ENCODE measurements at places on chromosomes 11 and 22.

DNA sequence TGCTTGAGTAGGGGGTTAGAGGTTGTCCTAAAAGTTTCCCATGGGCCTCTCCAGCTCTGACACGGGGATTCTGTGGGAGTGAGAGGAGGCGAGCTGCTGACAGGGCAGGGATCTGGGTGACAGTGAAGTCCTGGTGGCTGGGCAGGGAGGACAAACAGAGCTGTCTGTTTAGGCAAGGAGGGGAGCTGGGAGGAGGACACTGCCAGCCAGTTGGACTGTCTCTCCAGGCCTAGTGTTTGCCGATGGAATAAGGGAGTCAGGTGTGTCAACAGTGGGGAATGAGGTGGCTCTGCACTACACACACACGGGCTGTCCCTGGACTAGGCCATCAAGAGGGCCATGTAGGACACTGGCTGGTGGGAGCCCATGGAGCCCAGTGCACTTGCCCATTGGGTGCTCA lies 20.6 kb upstream of the SYT7 start:
- no peak for DNase-seq

- no peak for DNase-seq
These were observed 194.1 kb upstream of the CCDC90B start for GRCh38 chr11:83480251-83480650.

DNA sequence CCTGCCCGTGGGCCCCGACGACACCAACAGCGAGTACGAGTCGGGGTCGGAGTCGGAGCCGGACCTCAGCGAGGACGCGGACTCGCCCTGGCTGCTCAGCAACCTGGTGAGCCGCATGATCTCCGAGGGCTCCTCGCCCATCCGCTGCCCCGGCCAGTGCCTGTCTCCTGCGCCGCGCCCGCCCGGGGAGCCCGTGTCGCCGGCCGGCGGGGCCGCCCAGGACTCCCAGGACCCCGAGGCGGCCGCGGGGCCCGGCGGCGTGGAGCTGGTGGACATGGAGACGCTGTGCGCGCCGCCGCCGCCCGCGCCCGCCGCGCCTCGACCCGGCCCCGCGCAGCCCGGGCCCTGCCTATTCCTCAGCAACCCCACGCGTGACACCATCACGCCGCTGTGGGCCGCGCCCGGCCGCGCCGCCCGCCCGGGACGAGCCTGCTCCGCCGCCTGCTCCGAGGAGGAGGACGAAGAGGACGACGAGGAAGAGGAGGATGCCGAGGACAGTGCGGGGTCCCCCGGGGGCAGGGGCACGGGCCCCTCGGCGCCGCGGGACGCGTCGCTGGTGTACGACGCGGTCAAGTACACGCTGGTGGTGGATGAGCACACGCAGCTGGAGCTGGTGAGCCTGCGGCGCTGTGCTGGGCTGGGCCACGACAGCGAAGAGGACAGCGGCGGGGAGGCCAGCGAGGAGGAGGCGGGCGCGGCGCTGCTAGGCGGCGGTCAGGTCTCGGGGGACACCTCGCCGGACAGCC lies 3.8 kb downstream of the MAPK8IP2 start:
- DNase-seq = no peak

- DNase-seq = no peak
These were observed 47.2 kb downstream of the CYTH4 start for GRCh38 chr22:37329238-37330140.

DNA sequence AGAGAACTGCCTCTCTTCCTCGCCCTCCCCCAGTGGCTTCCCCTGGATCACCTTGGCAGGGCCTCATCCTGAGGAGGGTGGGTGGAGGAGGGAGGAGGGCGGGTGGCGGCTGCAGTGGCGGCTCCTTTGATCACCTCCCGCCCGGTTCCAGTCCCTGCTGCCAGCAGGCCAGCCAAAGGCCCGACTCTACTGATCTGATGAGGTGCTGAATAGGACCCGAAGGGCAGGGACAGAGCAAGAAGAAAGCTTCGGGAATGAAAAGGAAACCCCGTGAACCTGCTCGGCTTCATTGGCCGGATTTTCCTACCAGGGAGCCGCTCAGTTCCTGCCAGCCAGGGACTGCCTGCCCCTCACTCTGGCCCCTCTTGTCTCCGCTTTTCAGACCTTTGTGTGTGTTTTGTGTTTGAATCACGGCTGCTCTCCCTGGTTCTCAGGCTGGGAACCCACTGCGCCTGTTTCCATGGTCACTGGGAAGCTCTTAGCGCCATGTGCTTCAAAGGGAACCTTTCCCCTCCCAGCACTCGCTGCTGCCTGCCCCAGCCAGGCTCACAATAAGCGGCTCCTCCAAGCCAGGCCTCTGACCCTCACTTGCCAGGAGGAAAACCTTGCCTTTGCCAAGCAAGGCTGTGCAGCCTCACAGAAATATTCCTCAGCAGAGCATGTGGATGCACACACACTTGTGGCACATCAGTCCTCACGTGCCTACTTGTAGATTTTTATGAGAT lies 56.8 kb downstream of the C22orf31 start:
- DNase-seq = no peak

GRCh38 chr11:105821781-105822180 lies 200.3 kb downstream of the MSANTD4 start:
- no peak for DNase-seq

GRCh38 chr11:120197977-120198376 lies 12.9 kb upstream of the OAF start:
- DNase-seq = no peak

DNA sequence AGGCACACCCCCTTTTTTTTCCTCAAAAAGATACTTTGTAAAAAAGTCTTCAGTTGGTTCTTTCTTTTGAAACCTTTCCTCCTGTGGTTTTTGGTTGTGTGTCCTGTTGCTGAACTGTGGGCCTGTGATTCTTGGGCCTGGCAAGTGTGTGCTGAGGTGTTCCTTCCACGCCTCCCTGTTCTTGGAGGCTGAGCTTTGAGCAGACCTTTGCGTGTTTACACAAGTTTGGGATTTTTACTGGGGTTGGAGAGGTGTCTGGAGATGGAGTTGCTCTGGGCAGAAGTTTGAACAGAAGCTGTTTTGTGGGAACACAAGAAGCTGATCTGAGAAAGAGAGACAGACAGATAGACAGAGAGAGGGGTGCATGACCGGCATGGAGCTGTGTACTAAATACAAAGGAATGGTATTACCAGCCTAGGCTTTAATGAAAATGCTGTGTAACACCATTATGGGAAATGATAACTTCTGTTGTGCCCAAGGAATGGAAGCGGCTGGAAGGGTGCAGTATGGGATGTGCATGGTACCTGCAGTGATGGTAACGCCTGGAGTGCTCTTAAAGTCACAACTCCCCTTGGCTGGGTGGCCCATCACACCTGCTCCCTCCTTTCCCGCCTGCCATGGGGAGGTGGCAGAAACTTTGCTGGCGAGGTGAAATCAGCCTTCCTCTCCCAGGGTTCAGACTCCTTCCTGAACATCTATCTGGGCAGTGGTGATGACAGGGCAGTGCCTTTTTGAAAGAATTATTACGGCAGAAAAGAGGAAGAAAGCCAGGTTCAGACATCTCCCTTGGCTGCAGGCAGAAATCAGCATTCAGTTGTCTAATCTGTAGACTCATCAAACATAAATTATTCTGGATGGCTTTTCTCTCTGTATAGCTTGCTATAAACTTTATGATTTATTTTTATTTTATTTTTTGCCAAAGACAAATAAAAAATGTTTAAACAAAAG lies 70.4 kb downstream of the LDLRAD3 start:
- DNase-seq = no peak

DNA sequence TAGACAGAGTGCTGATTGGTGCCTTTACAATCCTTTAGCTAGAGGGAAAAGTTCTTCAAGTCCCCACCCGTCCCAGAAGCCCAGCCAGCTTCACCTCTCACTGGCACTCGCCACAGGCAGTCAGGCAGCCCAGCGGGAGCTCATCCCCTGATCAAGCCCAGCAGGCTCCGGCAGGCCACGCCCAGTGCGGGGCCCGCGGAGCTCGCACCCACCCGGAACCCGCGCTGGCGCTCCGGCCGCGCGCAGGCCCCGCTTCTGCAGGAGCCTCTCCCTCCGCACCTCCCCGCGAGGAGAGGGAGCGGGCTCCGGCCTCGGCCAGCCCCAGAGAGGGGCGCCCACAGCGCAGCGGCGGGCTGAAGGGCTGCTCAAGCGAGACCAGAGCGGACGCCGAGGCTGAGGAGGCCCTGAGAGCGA lies 202.4 kb upstream of the PDGFD start:
- no peak for DNase-seq

DNA sequence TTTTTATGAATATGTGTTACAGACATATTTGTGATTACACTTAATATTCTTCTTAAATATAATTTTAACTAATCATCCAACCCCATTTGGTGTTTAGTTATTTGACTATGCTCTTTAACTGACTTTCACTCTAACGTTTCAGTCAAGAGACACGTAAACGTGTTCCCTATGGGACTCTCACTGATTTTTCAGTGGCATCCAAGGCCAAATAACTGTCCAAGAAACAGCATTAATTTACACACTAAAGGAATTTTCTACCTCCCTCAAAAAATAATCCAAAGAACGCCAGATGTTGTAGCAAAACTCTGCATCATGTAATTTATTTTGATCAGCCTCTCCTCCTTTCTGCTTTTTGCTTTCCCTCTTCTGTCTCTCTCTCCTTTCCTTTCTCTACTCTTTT lies 44.0 kb upstream of the NOX4 start:
- no peak for DNase-seq

DNA sequence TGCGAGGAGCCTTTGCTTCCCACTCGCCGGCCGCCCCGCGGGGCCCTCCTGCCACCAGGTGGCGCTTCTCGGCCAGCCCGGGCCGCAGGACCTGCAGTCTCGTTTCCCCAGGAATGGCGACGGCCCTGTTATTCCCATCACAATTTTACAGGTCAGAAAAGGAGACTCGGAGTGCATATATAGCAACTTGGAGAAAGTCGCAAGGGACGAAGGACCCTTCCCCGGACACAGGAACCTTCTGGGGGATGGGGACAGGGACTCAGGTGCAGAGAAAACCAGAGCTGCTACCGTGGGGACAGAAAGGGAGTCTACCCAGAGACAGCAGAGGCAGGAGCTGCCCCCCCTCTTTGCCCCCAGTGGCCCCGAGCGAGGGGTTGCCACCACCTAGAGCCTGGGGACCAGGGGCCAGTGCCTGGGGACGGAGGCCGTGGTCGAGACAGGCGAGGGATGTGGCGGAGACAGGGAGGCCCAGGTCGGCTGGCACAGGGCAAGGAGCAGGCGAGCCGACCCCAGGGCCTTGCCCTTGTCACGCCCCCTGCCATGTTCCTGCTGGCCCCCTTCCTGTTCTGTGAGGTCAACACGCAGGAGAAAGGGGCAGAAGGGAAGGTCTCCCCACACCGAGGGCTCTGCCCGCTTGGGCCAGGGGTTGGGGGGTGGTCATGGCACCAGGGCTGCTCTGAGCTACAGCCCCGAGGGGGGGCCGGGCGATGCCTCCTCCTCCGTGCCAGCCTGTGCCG lies 3.5 kb upstream of the KRTAP5-6 start:
- peak; percentile 84 for DNase-seq

- no peak for DNase-seq
These were observed 69.8 kb upstream of the SLC25A18 start for GRCh38 chr22:17493419-17493981.

DNA sequence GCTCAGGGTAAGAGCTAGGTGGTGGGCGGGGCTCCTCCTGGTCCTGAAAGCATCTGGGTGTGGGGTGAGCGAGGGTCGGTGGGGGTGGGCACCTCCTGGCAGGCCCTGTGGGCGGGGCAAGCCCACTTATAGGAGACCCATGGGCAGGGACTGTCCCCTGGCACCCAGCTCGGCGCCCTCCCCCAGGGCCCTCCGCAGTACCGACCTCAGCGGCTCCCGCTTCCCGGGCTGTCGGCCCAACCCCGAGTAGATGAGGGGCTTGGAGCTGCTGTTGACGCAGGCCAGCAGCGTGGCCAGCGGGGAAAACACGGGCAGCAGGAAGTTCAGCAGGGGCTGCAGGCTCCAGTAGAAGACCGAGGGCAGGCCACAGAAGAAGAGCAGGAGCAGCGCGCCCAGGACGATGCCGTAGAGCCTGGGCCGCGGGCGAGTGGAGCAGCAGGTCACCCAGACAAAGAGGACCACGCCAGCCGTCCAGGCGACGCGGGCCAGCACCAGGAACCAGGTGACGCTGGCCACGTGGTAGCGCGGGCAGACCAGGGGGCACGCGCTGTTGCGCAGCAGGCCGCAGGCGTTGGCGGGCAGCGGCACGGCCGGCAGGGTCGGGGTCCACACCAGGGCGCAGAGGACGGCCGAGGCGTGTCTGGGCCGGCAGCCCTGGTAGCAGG lies 663 bp downstream of the MRGPRG start:
- DNase-seq = no peak

DNA sequence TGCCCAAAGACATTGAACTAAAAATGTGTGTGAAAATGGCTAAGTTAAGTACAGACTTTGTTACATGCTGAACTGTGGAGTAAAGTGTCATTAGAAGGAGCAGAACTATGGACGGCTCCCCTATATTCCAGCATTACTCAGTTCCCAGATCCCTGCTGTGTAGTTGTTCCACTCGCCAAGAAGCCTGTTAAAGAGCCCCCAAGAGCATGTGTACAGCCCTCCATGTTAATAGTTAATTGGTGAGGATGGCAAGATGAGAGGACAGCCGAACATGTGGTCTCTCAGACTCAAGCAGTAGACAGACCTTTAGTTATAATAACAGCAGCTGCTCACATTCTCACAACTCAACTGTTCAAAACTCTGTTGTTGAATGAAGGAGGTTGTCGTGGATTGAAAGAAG lies 127.4 kb downstream of the ELP4 start:
- no peak for DNase-seq

DNA sequence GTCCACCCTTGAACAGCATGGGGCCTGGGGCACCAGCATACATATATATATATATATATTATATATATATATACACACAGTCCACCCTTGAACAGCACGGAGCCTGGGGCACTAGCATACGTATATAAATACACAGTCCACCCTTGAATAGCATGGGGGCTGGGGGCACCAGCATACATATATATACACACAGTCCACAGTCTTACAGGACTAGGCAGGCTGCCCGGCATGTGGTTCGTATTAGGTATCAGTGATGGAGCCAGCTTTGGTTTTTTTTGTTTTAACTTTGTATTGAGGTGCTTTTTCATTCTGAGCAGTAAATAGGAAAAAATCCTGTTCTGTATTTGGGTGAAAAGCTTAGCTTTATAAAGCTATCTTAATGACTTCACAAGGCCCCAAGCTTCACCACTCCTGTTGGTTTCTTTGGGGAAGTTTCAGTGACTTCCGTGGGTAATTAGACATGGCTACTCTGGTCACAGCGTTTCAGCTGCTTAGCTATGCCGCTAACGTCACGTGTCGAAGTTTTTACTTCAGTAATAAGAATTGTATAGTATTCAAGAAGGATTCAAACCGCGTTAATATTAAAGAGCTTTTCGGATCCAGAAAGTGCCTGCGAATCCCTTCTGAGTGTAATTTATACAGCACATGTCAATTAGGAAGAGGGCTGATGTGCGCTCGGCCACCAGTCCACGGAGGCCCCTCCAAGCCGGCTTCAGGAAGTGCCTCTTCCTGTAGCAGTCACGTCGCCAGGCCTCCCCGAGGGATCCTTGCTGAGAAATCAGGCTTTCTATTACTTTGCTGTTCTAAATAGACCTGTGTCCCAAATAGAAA lies 179.7 kb downstream of the TBC1D22A start:
- DNase-seq = no peak

- DNase-seq = no peak
These were observed 478.3 kb upstream of the ISX start for GRCh38 chr22:34587357-34588356.

GRCh38 chr11:75574698-75575602 lies 12.9 kb downstream of the SERPINH1 start:
- DNase-seq = no peak

Data from left lung (tissue), 14 donors.